ENCODE measurements at places on chromosomes 4 and X. TPM values are rescaled to one million over a fixed set of nuclear protein-coding genes. Genes with fewer than 3 reads are reported as not detected.
A peak's percentile ranks its signal among the peaks of the same experiment; 100 is the strongest.

DNA sequence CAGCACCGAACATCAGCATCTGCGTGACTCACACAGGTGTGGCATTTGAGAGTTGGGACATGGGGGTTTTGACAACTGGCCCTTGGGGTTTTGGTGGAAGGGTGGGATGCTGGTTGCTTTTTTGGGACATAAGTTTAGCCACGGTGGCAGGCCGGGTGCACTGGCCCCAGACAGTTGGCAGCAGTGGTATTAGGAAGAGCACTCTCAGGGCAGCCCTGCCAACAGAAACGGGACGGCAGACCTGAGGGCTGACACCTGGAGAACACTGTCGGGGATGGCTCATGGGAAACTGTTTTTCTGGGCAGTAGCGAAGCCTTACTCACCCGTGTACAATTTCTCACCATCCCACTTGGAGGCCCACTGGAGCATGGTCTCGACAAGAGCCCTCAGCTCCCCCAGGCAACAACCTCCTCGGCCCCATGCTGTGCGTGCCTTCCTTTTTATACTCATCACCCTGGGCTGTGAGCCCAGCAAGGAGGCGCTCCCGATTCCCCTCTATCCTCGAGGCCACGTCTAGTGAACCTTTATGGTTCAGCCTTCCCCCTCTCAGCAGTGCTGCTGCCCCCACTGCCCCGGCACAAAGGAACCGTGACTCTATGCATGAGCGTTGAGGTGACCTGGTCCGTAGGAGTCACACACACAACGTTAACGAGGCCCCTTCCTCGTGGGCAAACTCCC is 30.6 kb downstream of the WDR1 start:
- DNase-seq, result no peak

GRCh38 chrX:15277604-15278003 is 7.7 kb upstream of the ASB9 start:
- no peak for DNase-seq

GRCh38 chr4:127055357-127055756 is 577.4 kb upstream of the INTU start:
- DNase-seq, result no peak

GRCh38 chr4:184821242-184821641 is 4.5 kb downstream of the ACSL1 start:
- no peak for DNase-seq

GRCh38 chr4:85738721-85739120 is 263.8 kb downstream of the ARHGAP24 start:
- DNase-seq, result no peak

DNA sequence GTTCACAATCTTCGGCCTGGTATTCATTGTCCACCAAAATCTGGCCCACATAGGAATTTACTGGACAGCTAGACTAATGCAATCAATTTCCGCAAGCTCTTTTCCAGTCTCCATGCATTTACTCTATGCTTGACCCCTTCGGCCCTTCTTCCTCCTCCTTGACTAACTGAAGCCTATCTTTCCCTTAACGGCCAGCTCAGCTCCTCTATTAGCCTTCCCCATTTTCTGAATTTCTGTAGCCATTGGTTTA is 1.2 kb upstream of the PHKA2 start:
- DNase-seq, result no peak

DNA sequence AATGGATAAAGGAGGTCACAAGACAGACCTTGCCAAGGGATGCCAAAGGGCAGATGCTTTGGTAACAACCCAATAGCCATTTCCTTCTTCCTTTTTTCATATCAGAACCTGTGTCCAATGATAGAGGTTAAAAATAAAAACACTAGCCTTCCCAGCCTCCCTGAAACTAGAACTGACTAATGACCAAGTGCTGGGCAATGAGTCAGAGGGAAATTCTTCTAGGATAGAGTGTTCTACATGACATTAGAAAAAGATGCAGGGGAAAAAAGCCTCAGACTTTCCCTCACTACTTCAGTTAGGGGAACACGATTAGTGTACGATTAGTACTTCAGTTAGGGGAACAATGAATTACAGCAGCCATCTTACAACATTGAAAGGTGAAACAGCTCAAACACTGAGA is 29.3 kb upstream of the FAM47C start:
- no peak for DNase-seq

DNA sequence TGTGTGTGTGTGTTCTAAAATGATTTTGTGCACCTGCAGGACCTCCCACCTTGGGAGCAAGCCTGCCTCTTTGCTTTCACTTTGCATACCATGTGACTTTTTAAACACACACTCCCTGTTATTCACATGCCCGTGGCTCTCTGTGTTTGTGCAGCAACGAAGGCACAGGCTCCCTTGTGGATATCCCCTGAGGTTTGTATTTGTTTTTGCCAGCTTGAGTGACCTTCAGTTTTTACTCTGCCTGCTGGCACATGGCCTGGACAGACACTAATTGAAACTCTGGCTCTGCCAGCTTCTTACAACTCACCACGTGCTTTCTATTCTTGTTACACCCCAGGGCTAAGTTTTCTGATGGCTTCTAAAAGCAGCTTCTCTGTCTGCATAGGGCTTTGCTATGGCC is 885.8 kb downstream of the SH3BGRL start:
- DNase-seq, result no peak

DNA sequence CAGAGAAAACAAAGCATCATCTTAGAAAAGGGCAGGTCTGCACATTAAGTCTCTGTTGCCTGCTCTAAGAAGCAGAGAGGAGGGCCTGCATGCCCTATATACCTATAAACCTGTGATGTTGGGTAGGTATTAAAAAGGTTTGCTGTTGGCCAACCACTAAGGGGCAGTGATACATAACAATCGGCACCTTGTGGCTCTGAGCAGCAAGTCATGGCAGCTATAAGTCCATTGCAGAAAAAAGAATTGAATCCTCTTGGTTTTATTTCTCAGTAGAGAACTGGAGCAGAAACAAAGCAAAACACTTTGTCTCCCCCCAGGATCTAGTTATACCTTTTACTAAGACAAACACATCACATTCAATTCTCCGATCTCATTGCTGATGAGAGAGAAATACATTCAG is 1364.4 kb downstream of the STIM2 start:
- DNase-seq, result peak; percentile 9

- DNase-seq, result no peak
Measured at GRCh38 chr4:138788267-138788790, 227.3 kb upstream of the NOCT start.

- no peak for DNase-seq
Measured at GRCh38 chr4:163448540-163449203, 24.9 kb downstream of the TKTL2 start.

- DNase-seq, result no peak
Measured at GRCh38 chr4:25065431-25065858, 34.7 kb upstream of the LGI2 start.

- no peak for DNase-seq
Measured at GRCh38 chr4:3686753-3687152, 79.4 kb upstream of the ADRA2C start.

- no peak for DNase-seq
Measured at GRCh38 chr4:8099981-8100464, 58.6 kb downstream of the ABLIM2 start.

DNA sequence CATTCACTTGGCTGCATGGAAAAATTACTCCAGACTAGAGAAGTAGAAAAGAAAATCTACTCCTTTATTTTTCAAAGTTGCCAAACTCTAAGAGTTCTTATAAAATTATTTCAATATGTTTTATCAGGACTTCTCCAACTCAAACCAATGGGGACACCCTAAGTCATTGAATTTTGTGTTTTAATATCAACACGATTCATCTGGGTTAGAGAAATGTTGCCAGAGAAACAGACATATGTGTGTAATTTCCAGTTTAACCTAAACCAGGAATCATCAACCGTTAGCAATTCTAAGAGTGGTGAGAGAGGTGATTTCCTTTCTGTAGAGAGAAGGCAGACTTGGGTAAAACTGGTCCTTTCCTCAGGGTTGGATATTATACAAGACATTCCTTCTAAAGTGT is 291.8 kb downstream of the LDB2 start:
- DNase-seq, result no peak

ZDHHC15 gene
- 6.2 TPM for polyA plus RNA-seq

LRCH2 gene
- polyA plus RNA-seq, result 13.7 TPM

KDM6A gene
- 35.1 TPM for polyA plus RNA-seq

SGMS2 gene
- 13.2 TPM for polyA plus RNA-seq

TMEM31 gene
- 1.4 TPM for polyA plus RNA-seq

SLC30A9 gene
- 116 TPM for polyA plus RNA-seq

All from renal cortex interstitium (tissue), 15 donors.